ENCODE measurements at places on chromosomes 6 and 20. TPM values are rescaled to one million over a fixed set of nuclear protein-coding genes. Genes with fewer than 3 reads are reported as not detected.

DNA sequence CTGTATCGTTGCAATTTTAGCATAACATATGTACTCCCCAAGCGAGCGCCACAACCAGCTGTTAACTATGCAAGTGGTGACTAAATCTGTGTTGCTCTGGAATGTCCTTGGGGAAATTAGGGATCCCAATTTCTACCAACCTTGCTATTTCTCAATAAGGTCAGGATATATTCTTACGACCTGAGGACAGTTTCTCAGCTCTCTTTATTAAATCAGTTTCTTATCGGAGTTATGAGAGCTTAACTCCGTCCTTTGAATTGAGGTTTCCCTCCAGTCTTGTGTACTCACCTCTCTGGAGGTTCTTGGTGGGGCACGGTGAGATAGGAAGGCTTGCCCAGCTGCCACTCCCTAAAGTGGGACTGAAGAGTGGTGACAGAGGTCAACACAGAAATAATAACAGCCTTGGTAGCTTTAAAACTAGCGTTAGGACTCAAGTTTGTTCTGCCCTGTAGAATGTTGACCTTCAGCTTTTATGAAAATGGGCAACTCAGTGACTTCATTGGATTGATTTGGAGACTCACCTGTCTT is 694 bp downstream of the MRPS18B start:
- DNase-seq = peak; percentile 52

The MCCD1 gene
- not detected for total RNA-seq

- DNase-seq = no peak
Observed at GRCh38 chr6:120363429-120363828, 970.9 kb downstream of the TBC1D32 start.

The SLC32A1 gene
- not detected for total RNA-seq

The L3MBTL3 gene
- 4.2 TPM for total RNA-seq

DNA sequence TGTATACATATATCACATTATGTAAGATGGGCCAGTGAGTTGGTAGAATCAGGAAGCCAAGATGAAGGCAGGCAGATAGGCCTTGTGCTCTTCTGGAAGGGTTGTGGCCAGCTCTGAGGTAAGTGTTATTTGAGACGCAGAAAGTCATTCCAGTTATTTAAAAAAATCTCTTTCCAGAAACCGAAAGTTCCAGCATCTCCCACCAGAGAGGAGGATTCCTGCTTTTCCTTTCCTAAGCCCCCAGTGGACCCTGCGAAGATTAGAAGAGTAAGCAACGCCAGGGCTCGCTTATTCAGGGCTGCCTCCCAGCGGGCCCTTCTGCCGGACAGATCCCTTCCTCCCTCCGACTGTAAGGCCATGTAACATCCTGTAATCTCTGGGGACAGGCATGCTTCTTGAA is 20.4 kb downstream of the ARMC2 start:
- DNase-seq = no peak

The UBE2C gene
- 3.3 TPM for total RNA-seq

GRCh38 chr6:46376562-46377061 is 114.6 kb downstream of the RCAN2 start:
- DNase-seq = no peak

- DNase-seq = no peak
Observed at GRCh38 chr6:72642435-72642834, 20.6 kb downstream of the KCNQ5 start.

- no peak for DNase-seq
Observed at GRCh38 chr6:51139950-51140385, 321.3 kb downstream of the TFAP2B start.

The OPRM1 gene
- 0.49 TPM for total RNA-seq

The MYMX gene
- not detected for total RNA-seq

The PRSS16 gene
- total RNA-seq = not detected

- DNase-seq = no peak
Observed at GRCh38 chr6:108947114-108947854, 99.1 kb downstream of the ARMC2 start.

DNA sequence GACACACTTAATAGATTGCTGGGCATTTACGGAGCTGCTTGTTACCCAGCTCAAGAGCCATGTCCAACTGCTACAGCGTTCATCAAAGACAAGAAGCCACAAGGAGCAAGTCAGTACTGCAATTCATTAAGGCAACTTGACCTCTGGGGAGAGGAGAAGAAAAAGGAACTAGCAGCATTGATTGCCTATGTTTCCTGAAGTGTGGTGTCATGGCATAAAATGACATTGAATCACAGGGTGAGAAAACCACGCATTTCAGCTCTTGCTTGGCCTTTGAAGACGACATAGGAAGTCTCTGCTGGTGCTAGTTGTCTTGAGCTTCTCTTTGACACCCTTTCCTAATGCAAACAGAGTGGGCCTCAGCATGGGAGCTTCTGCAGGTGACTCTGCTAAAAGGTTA is 139.1 kb downstream of the CDH26 start:
- DNase-seq = no peak

GRCh38 chr6:94698773-94699172 is 878.6 kb upstream of the MANEA start:
- no peak for DNase-seq

- no peak for DNase-seq
Observed at GRCh38 chr20:18831830-18832499, 18.4 kb downstream of the SCP2D1 start.

GRCh38 chr20:34604980-34605788 is 46.7 kb downstream of the MAP1LC3A start:
- DNase-seq = no peak
